ENCODE measurements at places on chromosomes 2 and 18. TPM values are rescaled to one million over a fixed set of nuclear protein-coding genes. Genes with fewer than 3 reads are reported as not detected.

Gene PRKAG3
- total RNA-seq, result under 0.01 TPM

Gene TNS1
- 45.7 TPM for total RNA-seq

Gene SNTG2
- total RNA-seq, result 2.1 TPM

Gene POTEE
- not detected for total RNA-seq

Gene POU3F3
- under 0.01 TPM for total RNA-seq

Gene AAK1
- total RNA-seq, result 61.9 TPM

Gene CCDC150
- total RNA-seq, result 8.5 TPM

DNA sequence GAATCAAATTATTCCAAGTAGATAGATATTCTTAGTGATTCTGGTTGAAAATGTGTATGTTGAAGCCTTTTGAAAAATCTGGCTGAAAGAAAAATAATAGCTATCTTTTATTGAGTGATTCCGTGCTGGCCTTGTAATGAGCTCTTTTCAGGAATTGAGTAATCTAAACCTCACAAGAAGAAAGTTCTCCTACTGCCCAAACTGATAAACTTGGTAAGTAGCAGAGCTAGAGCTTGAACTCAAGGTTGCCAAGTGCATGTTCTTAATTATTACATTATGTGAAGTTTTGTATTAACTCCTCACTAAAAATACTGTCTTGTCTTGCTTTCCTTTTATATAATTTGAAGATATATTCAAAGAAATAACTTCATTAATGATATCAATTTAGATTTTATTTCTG is 1.6 kb upstream of the PPP1R1C start:
- DNase-seq, result no peak

- no peak for DNase-seq
These were observed 49.8 kb upstream of the CABYR start for GRCh38 chr18:24089076-24089475.

GRCh38 chr2:150286730-150287362 is 200.6 kb downstream of the RND3 start:
- no peak for DNase-seq

GRCh38 chr2:58569475-58570185 is 328.5 kb upstream of the FANCL start:
- no peak for DNase-seq

DNA sequence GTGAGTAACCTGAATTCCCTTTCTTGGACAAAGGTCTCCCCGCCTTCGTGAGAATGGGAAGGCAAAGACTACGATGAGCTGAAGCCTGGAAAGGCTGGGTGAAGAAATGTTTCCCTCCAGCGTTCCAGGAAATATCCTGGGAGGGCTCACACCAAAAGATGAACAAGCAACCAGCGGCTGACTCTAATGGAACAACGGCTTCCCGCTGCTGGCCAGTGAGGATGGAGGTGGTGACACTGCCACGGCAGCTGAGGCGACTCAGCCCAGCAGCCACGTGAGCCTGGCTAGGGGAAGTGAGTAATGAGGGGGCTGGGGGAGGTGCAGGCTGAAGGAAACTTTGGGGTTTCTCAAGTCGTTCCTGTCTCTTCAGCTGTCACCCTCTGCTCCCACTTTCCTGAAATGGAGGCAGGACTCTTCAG is 105.0 kb upstream of the SMAD7 start:
- DNase-seq, result peak; percentile 84

DNA sequence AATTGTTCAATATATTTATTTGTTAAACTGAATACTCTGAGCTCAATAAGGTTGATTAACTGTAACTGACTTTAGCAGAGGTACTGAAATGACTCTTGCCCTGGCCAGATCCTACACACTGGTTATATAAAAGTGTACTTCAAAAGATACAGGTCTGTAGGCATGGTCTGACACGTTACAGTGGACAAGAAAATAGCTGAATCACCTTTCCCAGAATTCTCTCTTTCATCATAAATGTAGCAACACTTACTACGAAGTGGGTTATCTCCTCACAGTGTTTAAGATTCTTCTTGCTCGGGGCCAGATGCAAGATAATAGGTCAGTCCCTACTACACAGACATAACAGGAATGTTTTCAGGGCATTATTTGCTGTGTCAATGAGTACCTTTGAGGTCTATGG is 107.0 kb upstream of the ZC3H15 start:
- DNase-seq, result no peak

- DNase-seq, result peak; percentile 18
These were observed 887.5 kb upstream of the NRXN1 start for GRCh38 chr2:51919395-51919794.

- DNase-seq, result no peak
These were observed 24.9 kb downstream of the TRAPPC12 start for GRCh38 chr2:3404349-3404894.

- DNase-seq, result no peak
These were observed 78.6 kb downstream of the EPB41L5 start for GRCh38 chr2:120091436-120091835.

DNA sequence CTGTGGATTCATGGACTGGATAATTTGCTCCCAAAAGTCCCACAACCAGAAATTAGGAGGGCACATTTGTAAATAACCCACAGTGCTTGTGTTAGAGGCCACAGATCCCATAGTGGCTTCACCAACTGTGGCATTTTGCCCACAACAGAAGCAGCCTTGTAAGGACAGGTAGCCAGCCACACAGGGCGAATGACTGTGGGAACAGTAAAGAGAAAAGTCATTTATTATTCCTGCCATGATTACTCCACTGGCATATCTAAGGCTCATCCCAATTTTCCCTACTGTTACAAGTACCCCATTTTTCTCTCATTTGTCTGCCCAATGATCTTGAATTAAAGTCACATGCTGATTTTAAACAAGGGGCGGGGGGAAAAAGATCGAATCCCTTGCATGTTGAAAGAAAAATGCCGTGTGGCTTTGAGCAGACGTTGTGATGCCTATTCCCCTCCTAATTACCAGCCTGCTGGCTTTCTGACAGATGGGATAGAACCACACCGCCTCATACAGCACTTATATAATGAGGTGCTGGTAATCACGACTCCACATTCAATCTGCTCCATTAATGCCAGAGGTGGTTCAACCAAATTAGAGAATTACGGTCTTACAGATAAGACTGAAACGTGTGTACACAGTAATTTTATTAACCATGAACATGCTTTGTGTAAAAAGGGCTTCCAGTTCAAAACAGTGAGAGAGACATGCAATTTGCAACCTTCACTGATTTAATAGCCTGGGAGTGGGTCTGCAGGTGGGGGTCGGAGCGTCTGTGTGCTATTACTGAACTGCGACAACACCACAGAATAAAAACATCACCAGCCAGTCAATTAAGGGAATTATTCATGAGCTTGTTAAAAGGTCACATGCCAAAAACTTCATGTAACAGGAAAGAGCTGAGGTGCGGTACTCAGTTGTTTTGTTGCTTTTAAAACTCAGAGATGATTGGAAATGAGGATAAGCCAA is 196.0 kb downstream of the TMEM163 start:
- no peak for DNase-seq

GRCh38 chr2:42960842-42961180 is 168.4 kb upstream of the HAAO start:
- DNase-seq, result peak; percentile 53

DNA sequence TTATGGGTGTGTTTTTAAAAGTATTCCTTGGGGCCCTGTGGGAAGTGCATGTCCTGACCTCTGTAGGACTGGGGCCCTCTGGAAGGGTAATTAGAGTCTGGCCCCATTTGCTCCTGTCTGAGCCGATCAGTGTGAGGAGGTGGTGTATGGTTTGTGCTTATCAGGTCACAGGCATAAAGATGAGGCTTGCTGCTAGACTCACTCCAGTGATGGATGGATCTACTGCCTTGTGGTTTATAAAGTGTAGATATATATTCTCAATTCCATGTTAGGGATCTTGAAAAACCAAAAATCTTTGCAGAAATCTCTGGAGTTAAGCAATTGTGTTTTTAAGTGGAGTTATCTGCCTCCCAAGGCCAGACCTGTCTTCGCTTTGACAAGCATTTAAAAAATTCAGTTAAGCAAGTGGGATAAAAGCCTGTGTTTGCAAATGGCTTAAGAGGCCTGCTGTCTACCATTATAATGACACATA is 182.4 kb downstream of the PTPRM start:
- DNase-seq, result peak; percentile 27

GRCh38 chr2:207139552-207139951 is 26.2 kb downstream of the KLF7 start:
- DNase-seq, result no peak

DNA sequence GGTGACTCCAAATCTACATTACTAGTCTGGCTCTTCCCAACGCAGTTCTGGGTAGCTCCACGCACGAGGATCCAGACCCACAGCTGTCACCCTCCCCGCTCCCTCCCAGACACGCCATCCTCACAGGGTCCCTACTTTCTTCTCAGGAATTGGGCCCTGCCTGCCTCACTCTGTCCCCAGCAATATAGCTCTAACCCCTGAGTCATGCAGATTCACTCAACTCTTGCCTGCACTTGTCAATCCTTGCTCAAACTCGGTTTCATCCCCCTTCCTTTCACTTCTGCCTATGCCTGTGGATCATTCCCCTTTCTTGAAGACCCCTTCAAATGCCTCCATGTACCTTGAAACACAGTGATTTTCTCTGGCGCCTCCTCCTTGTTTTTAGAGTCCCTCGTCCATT is 5.0 kb downstream of the ST8SIA5 start:
- no peak for DNase-seq

GRCh38 chr18:46488471-46489213 is 168.4 kb downstream of the LOXHD1 start:
- no peak for DNase-seq

GRCh38 chr2:12819103-12819475 is 102.4 kb downstream of the TRIB2 start:
- DNase-seq, result peak; percentile 83

GRCh38 chr2:124999906-125000305 is 974.8 kb downstream of the CNTNAP5 start:
- no peak for DNase-seq

- DNase-seq, result no peak
These were observed 439.5 kb upstream of the ETAA1 start for GRCh38 chr2:66957677-66958076.

- DNase-seq, result no peak
These were observed 235.6 kb downstream of the NUP35 start for GRCh38 chr2:183359867-183360266.

DNA sequence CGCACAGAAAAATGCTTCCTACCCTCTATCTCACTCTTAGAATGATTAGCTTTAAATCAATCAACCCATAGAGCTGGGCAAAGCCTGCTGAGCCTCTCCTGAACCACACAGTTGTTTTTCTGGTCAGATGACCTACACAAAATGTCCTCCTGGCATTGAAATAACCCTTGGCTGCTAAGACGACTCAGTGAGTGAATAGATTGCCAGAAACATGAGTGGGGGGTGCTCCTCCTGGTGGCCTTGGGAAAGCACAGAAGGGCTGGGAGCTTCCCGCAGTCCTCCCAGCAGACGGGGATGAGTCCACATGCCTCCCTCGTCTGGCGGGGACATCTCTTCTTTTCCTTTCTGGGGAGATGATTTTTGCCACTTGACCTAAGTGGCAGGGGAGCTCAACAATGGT is 14.9 kb downstream of the MAL start:
- no peak for DNase-seq

- peak; percentile 19 for DNase-seq
These were observed 29.5 kb upstream of the ATRAID start for GRCh38 chr2:27182346-27182745.

GRCh38 chr2:84309281-84309680 is 149.8 kb downstream of the SUCLG1 start:
- DNase-seq, result no peak

DNA sequence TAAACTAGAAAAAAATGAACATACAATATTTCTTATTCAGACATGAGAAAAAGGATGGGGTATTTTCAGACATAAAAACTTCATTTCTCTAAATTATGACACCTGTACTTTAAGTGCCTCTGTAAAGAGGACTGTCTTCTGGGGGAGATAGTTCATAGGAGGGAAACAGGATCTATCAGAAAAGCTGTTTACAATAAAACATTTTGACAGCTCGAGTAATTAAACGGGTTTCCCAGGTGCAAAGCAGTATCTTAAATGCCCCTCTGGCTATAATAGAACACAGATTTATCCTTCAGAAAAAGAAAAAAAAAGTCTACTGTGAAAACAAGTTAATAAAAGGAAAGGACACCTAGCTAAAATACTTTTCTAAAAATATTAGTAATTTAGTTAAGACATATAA is 311.4 kb upstream of the UBE2E3 start:
- no peak for DNase-seq

- no peak for DNase-seq
These were observed 89.7 kb upstream of the MSH2 start for GRCh38 chr2:47313141-47313691.

DNA sequence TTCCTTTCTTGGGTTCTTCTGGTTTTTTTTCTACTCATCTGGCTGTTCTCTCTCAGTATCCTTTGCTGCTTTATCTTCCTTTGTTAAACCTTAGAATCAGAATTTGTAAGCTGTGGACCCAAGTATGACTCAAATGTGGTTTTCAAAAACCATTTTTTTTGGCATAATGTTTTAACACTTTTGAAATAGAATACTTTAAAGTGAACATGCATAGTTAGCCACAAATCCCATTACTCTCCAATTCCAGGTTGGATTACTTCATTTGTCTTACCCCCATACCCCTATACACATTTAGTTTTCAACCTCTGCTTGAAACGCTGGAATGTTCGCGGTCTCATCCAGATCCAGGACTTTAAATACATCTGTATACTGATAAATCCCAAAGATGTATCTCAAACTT is 29.1 kb downstream of the ALMS1 start:
- no peak for DNase-seq

GRCh38 chr18:4551001-4551360 is 95.9 kb upstream of the DLGAP1 start:
- DNase-seq, result no peak

GRCh38 chr2:136783856-136784255 is 18.5 kb downstream of the THSD7B start:
- DNase-seq, result no peak

DNA sequence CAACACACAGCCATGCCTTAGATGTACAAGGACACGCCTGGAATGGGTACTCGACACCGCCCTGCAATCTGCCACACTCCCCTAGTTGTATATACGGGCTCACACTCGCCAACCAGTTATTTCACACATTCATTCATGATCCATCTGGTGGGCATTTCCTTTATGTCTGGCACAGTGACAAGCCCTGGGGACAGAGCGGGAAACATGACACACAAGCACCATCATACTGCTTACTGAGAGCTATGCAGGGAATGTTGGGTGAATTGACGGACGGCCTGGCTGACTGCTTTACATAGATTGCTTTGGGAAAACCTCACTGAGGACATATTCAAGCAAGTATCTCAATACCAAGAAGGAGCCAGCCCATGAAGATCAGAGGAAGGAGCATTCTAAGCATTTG is 448.0 kb upstream of the SPRED2 start:
- DNase-seq, result no peak

DNA sequence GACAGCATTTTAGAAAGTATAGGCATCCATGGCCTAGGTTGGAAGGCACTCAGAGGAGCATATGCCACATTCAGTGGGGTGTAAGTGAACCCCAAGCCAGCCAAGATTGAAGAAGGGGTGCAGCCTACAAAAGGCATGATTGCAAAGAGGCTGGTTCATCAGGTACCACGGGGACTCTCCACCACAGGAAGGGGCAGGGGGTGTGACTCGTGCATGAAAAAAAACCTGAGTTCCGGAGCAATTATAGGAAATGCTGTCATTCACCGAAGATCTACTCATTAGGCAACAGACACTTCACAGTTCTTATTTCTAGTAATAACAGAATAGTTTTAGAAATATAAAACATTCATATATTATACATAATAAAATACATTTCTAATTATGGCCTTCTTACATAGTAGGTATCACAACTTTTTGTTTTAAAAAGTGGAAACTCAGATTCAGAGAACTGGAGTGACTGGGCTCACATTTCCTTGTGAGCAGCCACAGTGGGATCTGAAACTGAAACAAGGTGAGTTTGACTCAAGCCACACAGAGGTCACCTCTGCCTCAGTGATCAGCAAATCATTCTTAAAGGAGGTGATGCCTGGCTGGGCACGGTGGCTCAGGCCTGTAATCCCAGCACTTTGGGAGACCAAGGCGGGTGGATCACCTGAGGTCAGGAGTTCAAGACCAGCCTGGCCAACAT is 188.4 kb upstream of the GYPC start:
- no peak for DNase-seq
